Hematopoietic multipotent progenitor cell (in vitro differentiated cells): ENCODE measurements at places on chromosomes 2 and 18. TPM values are rescaled to one million over a fixed set of nuclear protein-coding genes. Genes with fewer than 3 reads are reported as not detected.

DNA sequence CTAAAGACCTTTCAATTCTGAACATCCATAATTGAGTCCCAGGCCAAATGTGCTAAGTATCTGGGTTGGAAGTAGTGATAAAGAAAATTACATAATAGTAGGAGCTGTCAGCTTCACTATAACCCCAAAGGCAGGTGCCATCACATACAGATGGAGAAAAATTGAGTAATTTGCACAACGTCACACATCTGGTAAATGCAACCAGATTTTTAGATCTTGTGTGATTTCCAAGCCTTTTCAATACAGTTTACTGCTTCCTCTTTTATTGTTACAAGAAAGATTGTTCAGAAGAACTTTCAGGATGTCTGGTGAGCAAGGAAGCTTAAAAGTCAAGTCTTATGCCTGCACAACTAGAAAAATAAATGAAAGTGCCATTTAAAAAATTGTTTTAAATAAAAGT, 62.3 kb downstream of the UBE2E3 start:
- DNase-seq, result no peak

- no peak for DNase-seq
Measured at GRCh38 chr18:51953521-51953920, 386.5 kb upstream of the DCC start.

- no peak for DNase-seq
Measured at GRCh38 chr2:48251437-48252148, 278.4 kb upstream of the STON1 start.

DNA sequence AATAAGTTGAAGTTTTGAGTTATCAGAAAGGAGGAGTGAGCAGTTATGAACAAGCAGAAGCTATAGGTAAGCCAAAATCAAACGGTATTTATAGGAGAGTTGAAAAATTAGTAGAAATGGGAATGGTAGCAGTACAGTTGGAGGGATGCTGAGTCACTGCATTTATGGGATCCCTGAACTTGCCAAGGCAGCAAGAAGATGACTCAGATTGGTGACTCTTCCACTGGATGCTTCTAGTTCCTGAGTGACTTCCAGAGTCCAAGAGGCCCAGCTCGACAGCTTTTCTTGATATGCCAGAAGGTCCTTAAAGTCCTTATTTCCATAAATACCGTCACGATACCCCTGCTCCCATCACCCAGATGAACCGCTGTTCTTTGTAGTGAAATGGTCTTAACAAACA, 31.1 kb upstream of the ACTR3 start:
- no peak for DNase-seq

DNA sequence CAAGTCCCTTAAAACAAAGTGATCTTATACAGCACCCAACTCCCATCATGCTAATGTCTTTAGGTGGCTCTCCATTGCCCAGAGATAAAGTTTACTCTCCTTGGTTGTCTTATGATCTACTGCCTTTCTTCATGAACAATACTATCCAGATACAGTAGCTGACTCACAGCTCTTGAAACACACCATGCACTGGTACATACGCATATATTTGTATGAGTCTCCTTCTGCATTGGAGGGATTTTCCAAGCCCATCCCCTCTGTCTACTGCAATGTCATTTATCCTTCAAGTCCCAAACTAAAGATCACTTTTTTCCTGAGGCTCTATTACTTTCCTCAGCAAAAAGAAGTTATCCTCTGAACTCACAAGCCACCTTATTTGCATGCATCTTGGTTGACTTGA, 84.7 kb upstream of the LRATD1 start:
- no peak for DNase-seq

Gene NT5DC4
- total RNA-seq, result not detected

Gene CDK5R2
- total RNA-seq, result under 0.01 TPM

Gene NDUFV2
- total RNA-seq, result 49.3 TPM

Gene DYNAP
- total RNA-seq, result not detected

Gene GCG
- not detected for total RNA-seq
